ENCODE measurements at places on chromosomes 11 and 22.

DNA sequence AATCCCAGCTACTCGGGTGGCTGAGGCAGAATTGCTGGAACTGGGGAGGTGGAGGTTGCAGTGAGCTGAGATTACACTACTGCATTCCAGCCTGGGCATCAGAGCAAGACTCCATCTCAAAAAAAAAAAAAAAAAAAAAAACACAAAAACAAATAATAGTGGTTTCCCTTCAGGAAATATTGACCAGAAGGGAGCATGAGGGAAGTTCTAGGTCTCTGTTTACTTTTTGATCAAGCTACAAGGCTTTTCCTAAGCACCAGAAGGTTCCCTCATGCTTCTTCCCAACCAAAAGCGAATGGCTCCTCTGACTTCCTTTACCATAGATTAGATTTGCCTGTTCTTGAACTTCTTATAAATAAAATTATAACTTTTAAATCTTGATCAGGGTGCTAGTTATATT is 18.3 kb downstream of the MYO18B start:
- DNase-seq, result no peak

DNA sequence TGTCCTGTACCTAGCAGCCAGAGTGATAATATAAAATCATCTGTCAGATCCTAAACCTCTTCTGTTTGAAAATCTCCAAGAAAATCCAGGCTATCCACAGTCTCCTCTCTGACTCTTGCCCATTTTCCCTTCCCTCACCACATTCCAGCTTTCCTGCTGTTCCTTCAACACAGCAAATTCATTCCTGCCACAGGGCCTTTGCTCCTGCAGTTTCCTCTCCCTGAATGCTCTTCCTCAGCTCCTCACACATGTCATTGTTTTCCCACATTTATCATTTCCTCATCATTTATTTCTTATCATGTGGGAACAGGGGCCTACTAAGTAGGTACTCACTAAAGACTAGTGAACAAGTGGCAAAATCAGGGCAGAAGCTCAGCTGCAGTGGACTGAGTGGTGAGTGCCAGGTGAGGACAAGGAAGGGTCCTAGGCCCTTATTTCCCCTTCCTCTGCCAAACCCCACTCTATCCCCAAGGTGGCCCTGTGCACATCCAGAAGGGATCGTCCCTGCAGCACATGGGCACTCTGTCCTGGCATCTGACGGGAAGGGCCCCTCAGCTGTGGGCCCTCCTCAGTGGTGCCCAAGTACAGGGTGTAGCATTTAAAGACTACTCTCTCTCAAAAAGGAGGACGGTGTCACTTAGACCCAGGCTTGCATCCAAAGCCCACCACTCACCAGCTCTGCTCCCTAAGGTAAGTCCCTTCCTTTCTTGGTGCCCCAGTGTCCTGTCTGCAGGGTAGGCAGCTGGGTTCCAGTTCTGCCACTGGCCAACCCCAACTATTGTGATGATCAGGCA is 2.0 kb downstream of the LRRC32 start:
- DNase-seq, result no peak

GRCh38 chr22:19645391-19645790 is 68.9 kb upstream of the SEPTIN5 start:
- DNase-seq, result no peak

DNA sequence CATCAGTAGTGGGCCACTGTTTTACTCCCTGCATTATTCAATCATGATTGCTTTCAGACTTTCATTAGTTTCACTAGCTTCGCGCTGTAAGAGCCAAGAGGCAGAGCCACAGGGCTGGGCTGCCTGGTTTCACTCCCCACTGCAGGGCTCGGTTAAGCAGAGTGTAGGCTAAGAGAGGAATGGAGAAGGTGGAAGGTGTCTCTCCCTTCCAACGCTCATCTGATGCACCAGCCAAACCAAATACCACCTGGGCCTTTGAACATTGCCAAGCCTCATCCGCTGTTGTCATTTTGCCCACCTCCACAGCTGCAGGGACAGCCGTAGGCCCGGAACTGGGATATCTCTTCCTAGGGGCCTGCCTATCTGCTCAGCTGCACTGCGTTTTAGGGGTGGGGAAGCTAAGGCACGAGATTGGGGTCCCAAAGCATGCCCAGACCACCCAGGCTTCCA is 480 bp upstream of the SMARCB1 start:
- no peak for DNase-seq

GRCh38 chr11:1876361-1877063 is 15.2 kb downstream of the PRR33 start:
- no peak for DNase-seq

- no peak for DNase-seq
These were observed 197.1 kb downstream of the GRIK4 start for GRCh38 chr11:120708511-120709183.

DNA sequence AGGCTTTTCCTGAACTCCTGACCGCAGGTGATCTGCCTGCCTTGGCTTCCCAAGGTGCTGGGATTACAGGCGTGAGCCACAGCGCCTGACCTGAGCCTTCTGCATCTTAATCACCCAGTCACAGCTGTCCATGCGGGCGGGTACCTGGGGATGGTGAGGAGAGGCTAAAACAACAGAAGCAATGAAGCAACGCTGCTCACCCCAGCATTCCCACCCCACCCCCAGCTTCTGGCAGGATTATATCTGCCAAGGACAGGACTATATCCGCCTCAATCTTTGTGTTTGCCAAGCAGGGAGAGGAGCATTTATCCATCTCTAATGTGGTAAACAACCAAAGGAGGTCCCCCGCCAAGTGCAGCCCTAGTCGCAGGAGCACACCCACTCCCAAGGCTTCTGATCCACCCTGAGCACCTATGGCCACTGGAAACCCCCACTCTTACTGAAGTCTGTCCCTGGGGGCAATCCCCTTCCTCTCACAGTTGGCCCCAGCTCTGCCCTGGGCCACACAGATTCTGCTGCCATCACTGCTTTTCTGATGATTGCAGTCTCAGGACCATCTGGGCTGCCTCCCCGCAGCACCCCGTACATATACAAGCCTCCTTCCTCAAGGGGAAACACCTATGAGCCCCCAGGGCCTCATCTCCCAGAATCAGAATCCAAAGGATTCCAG is 8.8 kb upstream of the LGALS2 start:
- DNase-seq, result no peak

DNA sequence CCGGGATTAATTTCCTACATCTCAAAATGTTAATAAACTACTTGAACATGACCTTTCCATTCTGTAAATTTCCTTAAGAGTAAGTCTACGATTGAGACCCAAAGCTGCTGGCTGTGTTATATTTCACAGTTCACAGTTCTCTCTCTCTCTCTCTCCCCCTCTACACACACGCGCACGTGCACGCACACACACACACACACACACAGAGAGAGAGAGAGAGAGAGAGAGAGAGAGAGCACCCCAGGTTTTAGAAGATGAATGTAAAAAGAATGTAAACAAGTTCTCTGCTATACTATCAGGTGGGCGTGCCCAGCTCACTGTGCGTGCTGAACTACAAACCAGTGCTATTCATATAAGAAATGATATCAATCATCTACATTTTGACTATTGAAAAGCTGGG is 3.3 kb downstream of the BDNF start:
- DNase-seq, result no peak

DNA sequence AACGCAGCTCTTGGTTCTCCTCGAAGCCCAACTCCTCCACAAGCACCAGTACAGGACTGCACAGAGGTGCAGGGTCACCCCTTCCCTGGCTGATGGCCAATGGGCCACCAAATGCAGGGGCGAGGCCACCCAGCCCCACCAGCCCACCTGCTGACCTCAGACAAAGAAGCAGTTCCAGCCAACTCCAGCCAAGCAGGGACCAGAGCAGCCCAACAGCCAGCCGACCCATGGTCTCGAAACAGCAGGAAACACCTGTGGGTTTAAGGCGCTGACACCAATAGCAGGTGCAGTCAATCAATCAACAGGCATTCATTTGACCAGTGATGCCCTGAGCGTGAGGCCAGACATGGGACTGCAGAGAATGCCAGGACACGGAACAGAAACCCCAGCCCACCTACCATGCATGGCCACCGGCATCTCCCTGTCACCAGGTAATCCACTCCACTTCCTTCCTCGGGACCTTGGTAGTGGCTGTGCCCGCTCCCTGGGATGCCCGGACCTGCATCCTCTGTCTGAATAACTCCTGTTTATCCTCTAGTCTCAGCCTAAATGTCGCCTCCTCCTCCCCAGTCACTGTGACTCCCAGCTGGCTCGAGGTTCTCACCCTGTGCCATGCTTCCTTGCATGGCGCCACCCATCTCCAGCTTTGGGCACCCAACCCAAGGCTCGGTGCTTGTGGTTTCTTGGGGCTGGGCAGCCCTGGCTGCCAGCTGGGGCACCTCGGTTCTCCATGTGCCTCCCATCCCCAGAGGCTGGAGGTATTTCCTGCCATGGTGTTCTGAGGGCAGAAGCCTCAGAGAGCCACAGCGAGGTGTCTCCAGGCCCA is 1475.4 kb downstream of the BRD1 start:
- DNase-seq, result no peak

GRCh38 chr11:69646493-69647389 is 5.8 kb downstream of the CCND1 start:
- DNase-seq, result no peak

DNA sequence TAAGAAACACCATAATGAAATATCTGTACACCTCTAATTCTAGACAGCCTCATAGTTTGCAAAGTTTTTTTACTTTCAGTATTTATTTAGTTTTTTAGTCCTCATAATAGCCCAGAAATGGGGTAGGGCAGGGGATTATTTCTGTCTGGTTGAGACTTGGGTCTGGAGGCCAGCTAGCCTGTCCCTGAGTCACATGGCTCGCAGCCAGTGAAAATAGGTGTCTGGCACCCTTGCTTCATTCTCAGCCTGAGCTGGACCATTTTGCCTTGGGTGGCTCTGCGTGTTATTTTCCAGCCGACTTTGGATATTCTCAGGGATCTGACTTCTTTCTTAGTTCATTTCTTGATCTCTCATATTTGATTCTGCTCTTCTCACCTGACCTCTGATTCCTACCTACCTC is 123.9 kb upstream of the NARS2 start:
- no peak for DNase-seq

- DNase-seq, result no peak
These were observed 538.9 kb downstream of the DLG2 start for GRCh38 chr11:85088286-85088685.

DNA sequence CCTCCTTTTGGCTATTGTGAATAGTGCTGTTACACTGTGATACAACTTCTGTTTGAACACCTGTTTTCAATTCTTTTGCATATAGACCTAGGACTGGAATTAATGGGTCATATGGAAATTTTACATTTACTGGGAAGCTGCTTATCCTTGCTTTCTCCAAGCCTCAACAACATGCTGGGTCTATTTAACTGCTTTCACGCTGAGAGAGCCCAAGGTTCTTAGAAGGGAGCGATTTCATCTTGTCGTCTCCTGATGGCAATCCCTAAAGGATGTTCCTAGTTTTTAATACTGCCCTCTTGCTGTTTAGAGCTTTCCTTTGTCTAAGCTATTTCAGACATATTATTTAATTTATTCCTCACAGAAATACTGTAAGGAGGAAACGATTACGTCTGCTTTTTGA is 15.5 kb downstream of the IRAG1 start:
- no peak for DNase-seq

DNA sequence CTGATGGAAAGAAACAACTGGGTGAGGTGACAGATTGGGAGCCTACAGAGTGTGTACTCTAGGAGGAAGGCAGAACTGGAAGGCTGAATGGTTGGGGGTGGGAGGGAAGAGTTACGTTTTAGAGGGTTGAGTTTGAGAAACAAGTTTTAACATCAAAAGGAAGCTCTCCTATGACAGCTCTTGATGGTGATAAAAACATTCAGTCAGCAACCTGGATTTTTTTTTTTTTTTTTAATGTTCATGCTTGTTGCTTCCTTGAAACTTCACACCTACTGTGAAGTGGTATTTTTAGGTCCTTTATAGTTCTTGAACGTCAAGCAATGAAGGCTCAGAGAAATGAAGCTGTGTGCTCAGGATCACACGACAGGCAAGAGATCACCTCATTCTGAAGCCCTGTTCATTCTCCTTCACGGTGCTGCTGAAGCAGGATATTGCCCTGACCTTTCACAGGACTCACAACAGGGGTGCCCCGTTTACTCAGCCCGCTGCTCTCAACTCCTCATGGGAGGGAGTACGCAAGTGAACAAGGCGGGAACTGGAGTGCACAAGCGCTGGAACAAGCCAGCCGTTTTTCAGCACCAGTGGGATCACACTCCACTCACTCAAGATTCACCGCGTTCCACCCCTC is 1.6 kb upstream of the TMEM109 start:
- no peak for DNase-seq

DNA sequence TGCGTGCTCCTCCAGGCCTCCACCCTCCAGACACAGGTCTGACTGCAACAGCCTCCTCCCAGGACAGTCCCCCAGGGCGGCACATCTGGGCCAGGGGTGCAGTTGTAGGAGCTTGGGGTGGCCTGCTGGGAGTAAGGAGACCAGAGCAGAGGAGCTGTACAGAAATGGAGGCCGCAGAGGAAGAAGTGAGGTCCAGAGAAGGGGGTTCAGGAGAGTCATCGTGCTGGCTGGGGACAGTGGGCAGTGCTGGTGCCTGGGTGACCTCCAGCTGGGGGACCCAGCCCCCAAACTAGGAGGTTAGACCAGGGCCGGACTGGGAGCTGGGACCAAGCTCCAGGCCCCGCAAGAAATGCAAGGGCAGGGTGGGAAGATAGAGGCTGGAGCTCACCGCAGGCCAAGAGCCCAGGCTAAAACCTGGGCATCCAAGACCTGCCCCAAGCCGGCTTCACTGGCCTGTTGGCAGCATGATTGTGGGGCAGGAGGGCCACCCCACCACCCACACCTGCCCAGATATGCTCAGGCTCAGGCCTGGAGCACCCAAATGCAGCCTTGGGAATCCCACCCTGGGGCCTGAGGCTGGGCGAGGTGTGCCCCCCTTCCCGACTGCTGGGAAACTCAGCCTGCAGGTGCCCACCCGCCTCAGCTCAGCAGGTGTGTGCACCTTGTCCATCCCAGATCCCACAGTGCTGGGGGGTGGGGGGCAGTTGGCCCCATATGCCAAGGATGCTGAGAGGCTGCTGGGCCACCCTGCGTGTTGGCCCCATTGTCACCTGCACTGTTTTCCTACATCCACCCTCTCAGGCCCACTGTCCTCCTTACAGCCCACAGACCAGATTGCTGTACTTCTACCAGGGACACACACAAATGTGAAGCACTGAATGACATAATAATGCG is 96.9 kb downstream of the MORC2 start:
- DNase-seq, result no peak

- no peak for DNase-seq
These were observed 113.1 kb upstream of the NNMT start for GRCh38 chr11:114183044-114183511.

- DNase-seq, result no peak
These were observed 163.6 kb downstream of the GRIK4 start for GRCh38 chr11:120675171-120675570.

All from SIG-M5 (cell line).